ENCODE measurements at places on chromosomes 16 and 17.

GRCh38 chr17:65181237-65182061 lies 44.3 kb downstream of the RGS9 start:
- no peak for DNase-seq

GRCh38 chr16:11534262-11534661 lies 52.5 kb downstream of the LITAF start:
- DNase-seq, result no peak

DNA sequence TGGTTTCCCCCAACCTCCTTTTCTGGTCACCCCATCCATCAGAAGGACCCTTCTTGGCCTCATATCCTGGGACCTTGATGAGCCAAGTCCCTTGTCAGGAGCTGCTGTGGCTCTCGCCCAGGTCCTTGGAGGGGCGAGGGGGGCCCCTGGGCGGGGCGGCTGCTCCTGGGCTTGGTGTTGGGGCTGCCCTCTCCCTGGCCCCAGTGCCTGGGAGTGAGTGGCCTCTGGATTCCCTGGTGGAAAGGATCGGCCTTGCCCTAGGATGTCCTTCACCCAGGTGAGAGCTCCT lies 6.2 kb upstream of the NOTUM start:
- DNase-seq, result no peak

DNA sequence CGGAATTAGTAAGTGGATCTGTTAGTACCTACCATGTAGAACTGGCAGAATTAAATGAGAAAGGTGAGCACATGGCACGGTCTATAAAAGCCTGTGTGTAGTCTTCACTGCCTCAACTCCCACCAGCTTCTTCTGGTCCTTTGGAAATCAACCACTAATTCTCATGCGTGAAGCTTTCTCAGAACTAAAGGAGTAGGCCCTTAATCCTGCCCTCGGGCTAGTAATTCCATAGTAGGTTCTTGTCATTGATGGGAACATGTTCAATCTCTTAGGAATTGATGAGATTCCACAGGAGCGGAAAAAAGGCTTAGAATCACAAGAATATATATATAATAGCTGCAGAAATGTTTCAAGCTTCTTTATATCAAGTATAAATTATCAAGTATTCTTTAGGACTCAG lies 21.7 kb downstream of the CDR2 start:
- no peak for DNase-seq

- no peak for DNase-seq
Measured at GRCh38 chr16:28554634-28555423, 1.1 kb downstream of the SGF29 start.

- peak; percentile 72 for DNase-seq
Measured at GRCh38 chr17:76598004-76598439, 12.4 kb upstream of the ST6GALNAC2 start.

DNA sequence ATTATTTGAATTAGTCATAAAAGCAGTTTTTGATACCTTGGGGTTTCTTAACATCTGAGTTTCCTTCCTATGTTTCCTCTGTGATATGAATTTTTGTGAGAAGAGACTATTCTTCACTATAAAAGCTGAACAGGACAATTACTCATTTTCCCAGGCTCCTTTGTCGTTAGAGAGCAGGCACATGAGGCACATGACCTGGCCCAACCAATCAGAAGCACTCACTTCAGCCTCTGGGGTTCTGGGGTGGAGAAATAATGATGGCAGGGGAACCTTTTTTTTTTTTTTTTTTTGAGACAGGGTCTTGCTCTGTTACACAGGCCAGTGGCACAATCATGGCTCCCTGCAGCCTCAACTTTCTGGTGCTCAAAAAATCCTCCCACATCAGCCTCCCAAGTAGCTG lies 145.5 kb upstream of the ASIC2 start:
- DNase-seq, result peak; percentile 2
